Activated CD8-positive, alpha-beta memory T cell treated with anti-CD3 and anti-CD28 coated beads for 1 hour (primary cell): ENCODE measurements at places on chromosomes 2 and 18.

DNA sequence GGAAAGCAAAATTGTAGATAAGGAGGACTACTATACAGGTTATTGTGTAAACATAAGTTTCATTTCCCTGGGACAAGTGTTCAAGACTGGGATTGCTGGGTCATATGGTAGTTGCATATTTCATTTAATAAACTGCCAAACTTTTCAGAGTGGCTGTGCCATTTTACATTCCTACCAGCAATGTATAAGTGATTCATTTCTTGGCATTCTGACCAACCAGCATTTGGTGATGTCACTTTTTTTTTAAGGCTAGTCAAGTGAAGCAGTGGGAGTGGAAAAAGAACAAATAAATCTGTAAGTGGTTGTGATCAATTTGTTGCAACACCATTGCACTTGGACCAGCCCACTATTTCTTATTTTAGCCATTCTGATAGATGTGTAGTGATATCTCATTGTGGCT, 5.2 kb upstream of the CHCHD5 start:
- no peak for DNase-seq

DNA sequence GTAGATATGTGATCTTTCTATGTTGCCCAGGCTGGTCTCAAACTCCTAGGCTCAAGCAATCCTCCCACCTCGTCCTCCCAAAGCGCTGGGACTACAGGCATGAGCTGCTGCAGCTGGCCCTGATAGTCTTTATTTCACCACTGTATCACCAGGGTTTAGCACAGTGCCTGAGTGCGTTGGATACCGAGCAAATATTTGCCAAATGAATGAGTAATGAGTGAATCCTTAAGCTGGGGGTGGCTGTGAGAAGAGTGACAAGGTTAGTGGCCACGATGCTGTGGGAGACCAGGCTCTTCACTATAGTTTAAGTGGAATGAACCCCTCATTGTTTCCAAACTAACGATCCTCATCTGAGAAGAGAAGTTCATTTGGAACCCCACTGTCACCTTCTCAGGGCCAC, 60.8 kb upstream of the FAM136A start:
- no peak for DNase-seq

GRCh38 chr2:29663268-29663667, 258.1 kb downstream of the ALK start:
- no peak for DNase-seq

- DNase-seq: no peak
Measured at GRCh38 chr2:159890551-159891266, 92.7 kb upstream of the CD302 start.

DNA sequence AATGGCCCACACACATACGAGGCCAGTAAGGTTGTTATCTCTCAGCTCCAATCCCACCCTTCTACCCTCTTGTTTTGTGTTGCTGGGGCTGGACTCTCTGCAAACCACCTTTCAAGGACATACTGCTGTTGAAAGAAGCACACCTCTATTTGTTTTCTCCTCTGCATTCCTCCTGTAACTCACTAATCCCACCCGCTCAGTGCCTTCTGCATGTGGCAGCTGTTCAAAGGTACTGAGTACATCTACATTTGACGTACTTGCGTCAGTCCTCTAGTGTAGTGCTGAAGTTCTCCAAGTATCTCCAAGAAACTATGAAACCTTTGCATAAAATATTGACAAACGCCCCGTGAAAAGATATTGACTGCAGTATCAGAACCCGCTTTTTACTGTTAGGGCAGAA, 310.6 kb downstream of the AFF3 start:
- DNase-seq: no peak

- DNase-seq: no peak
Measured at GRCh38 chr2:200054681-200055468, 99.5 kb downstream of the MAIP1 start.

DNA sequence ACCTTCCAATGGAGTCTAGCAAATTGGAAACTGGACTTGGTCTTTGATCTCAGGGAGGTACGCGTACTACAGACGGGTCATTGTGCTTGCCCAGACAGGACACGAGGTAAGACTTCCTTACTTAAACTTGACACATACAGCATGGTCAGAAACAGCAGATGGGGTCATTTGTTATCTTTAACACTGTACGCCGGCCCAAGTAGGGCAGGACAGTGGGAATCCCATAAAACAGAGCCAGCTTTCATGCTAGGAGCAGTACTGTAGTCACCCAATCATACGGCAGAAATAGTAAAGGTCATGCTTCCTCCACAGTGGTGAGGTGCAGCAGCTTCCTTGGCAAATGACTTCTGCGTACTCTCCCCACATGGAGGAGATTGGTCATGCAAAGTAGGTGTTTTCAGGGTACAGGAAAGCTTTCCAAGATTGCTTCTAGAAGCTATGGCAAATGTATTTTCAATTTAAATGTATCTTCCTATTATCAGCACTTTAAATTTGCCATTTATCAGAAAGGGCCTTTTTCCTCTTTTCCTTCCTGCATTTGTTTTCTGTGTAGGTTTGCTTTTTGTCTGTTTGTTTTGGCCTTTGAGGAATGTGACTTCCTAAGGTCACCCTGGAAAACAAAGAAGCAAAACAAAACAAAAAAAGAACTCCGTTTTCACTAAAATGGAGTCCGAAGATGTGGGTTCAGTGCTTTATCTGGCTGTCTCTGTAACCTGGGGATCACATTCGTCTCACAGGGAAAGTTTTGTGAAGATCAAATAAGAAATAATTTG, 74.0 kb upstream of the DSG1 start:
- no peak for DNase-seq
